ENCODE measurements at places on chromosomes 4 and X. TPM values are rescaled to one million over a fixed set of nuclear protein-coding genes. Genes with fewer than 3 reads are reported as not detected.
A peak's percentile ranks its signal among the peaks of the same experiment; 100 is the strongest.

DNA sequence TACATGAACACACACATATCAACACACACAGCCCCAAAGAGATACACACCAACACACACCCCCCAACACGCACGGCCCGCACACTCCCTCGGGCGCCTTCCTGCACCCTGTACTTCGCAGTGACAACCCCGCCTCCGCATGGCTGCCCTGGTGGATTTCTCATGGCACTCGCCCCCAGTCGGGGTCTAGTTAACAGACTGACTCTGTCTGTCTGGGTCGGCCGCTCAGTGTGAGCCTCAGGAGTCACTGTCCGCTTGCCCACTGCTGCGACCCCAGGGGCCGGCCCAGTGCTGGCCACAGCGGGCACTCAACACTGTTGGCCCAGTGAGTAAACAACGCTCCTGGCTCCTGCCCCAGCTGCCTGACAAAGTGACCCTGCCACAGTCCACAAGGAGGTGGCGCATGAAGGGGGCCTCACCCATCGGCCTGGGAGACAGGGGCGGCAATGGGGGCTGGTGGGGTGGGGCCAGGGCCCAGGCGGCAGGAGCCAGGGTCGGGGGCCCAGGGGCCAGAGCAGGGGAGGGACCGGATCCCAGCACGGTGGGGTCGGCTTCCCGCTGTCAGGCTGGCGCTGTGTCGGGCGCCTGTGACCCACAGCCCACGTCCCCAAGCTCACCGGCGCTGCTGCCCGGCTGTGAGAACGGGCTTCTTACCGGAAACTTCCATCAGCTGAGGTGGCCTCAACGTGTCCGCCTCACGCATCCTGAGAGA, 40.2 kb upstream of the MAN2B2 start:
- no peak for DNase-seq
- no peaks in the 10 kb centered on the region for H3K4me1 ChIP-seq
- H3K27me3 ChIP-seq = no peaks in the 10 kb centered on the region

GRCh38 chr4:53365121-53365485, 758 bp downstream of the SCFD2 start:
- H3K36me3 ChIP-seq = peaks cover 14% of the 10 kb centered on the region
- H3K4me3 ChIP-seq = peak overlapping the region; percentile 98
- peaks cover 5% of the 10 kb centered on the region for H3K27me3 ChIP-seq
- peaks cover 41% of the 10 kb centered on the region for H3K4me1 ChIP-seq
- DNase-seq = no peak

DNA sequence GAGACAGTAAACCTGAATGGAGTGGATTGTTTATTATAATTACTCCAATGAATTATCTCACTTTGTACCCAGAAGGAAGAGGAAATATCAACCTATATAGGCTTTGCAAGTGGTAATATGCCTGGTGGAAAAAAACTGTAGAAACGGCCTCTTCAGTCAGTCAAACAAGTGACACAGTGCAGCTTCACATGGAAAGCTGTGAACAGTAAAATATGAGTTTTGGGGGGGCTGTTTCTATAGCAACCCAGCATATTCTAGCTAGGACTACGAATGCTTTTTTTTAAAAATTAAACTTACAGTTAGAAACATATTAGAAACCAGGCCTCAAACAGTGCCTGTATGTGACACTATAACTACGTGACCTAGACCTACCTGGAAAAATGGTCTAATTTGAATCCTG, 150.1 kb downstream of the PPP1R2C start:
- no peak for DNase-seq
- H3K4me1 ChIP-seq = no peaks in the 10 kb centered on the region
- H3K27ac ChIP-seq = no peak overlapping the region
- no peak overlapping the region for H3K4me3 ChIP-seq
- no peaks in the 10 kb centered on the region for H3K36me3 ChIP-seq
- H3K27me3 ChIP-seq = no peaks in the 10 kb centered on the region

GRCh38 chr4:129929984-129930383, 834.0 kb downstream of the C4orf33 start:
- no peak overlapping the region for H3K27ac ChIP-seq
- no peaks in the 10 kb centered on the region for H3K36me3 ChIP-seq
- no peak for DNase-seq
- H3K4me3 ChIP-seq = no peak overlapping the region

DNA sequence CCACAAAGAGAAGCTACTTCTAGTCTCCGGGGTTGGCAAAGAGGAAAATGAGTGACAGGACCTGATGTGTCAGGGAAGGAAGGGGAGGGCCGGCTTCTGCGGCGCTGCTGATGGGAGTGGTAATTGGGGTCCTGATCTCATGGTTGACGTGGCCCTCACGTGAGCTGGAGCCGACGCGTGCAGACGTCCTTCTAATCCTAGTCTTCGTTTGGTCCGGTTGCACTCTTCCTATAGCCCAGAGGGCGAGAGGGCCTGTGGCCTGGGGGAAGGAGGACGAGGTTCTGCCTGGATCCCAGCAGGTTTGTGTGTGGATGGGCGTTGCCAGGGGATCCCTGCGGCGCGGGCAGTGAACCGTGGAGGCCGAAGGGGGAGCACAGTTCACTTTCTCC, at the start of gene ARMCX1:
Gene ARMCX1, plus strand, starts transcription at position 186 of the 389 bp plus-strand sequence. CDS start 2,384 bp downstream, outside the sequence.
- no peaks in the 10 kb centered on the region for H3K36me3 ChIP-seq
- peak within 1 kb of the TSS; percentile 54 for H3K4me3 ChIP-seq
- H3K27me3 ChIP-seq = peaks cover 4% of the 10 kb centered on the region
- H3K4me1 ChIP-seq = no peaks in the 10 kb centered on the region
- H3K27ac ChIP-seq = no peak within 1 kb of the TSS
- DNase-seq = no peak

GRCh38 chr4:647481-647880, 22.1 kb downstream of the PDE6B start:
- DNase-seq = no peak
- H3K27ac ChIP-seq = no peak overlapping the region
- no peaks in the 10 kb centered on the region for H3K36me3 ChIP-seq
- H3K27me3 ChIP-seq = peaks cover 3% of the 10 kb centered on the region
- no peak overlapping the region for H3K4me3 ChIP-seq
- H3K4me1 ChIP-seq = no peaks in the 10 kb centered on the region

- peaks cover 5% of the 10 kb centered on the region for H3K27me3 ChIP-seq
- peak overlapping the region; percentile 14 for H3K27ac ChIP-seq
- peaks cover 33% of the 10 kb centered on the region for H3K4me1 ChIP-seq
- DNase-seq = peak; percentile 41
These were observed 76.0 kb downstream of the NAT8L start for GRCh38 chr4:2135083-2135482.

DNA sequence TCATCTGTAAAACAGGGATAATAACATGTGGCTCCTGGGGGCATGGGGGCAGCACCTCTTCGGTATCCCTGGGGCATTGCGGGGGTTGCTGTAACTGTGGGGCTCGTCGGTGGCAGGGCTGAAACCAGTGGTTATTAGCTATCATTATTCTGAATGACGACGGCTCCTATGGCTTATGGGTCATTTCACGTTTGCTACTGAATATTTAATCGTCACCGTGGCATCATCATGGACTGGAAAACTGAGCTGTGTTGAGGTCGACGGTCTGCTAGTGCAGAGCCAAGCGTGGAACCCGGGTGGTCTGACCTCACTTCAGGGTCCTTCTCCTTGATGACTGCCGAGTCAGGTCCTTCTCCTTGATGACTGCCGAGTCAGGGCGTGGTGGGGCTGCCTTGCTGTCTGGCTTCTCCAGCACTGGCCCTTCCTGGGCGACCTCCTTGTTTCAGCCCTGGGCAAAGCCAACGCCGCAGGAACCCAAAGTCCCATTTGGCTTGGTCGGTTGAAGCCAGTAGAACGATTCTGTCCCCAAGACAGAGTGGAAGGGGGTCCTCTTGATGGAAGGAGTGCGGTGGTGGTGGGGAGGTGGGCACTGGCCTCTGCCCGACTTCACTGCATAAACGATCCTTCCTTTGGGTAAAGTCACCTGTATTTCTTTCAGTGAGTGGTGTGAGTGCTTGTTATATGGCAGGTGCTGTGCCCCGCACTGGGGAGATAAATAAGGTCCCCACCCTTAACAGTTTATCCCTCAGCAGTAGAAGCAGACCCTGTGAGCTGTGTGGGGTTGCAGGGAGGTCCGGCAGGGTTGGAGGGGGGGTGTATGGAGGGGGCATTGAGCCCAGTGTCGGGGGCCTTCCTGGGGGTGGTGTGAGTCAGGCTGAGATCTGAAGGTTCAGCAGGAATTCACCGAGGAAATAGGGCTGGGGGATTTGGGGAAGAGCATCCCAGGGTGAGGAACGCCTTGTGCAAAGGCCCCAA, 40.8 kb downstream of the PSAPL1 start:
- H3K4me1 ChIP-seq = no peaks in the 10 kb centered on the region
- H3K4me3 ChIP-seq = no peak overlapping the region
- H3K27me3 ChIP-seq = peaks cover 4% of the 10 kb centered on the region
- H3K27ac ChIP-seq = no peak overlapping the region
- no peak for DNase-seq

GRCh38 chr4:75251547-75251946, 262.7 kb downstream of the RCHY1 start:
- no peak overlapping the region for H3K27ac ChIP-seq
- H3K4me1 ChIP-seq = no peaks in the 10 kb centered on the region
- H3K4me3 ChIP-seq = no peak overlapping the region
- no peak for DNase-seq

DNA sequence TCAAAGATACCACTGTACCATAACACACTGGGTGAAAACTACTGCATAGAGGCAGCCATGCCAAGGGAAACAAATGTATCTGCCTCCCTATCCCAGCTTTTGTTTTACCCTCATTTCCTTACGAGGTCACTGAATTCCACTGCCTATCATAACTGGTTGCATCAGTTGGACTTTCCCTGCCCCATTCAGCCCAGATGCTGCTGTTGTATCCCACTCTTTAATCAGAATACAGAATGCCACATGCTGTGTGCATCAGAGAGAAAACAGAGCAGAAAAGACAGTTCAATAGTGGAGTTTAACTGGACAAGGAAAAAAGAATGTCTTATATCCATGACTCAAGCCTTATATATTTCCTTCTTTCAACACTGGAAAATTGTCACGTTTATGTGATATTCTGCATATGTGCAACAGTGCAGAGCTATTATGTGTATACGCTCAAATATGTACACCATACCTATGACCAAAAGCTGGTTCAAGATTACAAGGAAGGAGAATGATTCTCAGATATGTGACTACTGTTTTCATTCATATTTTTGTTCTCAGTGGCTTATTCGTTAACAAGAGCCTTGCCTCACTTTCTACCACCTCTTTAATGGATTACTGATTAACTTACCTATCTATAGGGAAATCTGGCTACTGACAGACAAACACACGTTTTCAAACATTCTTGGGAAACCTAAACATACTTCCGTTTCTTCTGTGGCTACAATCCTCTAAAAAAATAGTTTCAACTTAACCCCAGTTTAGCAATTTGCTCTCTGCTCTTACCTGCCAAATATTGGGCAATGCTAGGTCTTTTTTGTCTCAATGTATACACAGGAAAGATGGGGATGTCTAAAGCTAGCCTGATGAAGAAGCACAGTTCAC, 378.9 kb downstream of the SMARCA1 start:
- H3K27me3 ChIP-seq = no peaks in the 10 kb centered on the region
- H3K4me3 ChIP-seq = no peak overlapping the region
- DNase-seq = no peak
- H3K36me3 ChIP-seq = no peaks in the 10 kb centered on the region
- H3K4me1 ChIP-seq = no peaks in the 10 kb centered on the region
- no peak overlapping the region for H3K27ac ChIP-seq

GRCh38 chr4:139265654-139266053, 14.4 kb downstream of the MGARP start:
- no peak overlapping the region for H3K4me3 ChIP-seq
- DNase-seq = no peak
- no peak overlapping the region for H3K27ac ChIP-seq
- peaks cover 22% of the 10 kb centered on the region for H3K27me3 ChIP-seq
- H3K4me1 ChIP-seq = peaks cover 21% of the 10 kb centered on the region

DNA sequence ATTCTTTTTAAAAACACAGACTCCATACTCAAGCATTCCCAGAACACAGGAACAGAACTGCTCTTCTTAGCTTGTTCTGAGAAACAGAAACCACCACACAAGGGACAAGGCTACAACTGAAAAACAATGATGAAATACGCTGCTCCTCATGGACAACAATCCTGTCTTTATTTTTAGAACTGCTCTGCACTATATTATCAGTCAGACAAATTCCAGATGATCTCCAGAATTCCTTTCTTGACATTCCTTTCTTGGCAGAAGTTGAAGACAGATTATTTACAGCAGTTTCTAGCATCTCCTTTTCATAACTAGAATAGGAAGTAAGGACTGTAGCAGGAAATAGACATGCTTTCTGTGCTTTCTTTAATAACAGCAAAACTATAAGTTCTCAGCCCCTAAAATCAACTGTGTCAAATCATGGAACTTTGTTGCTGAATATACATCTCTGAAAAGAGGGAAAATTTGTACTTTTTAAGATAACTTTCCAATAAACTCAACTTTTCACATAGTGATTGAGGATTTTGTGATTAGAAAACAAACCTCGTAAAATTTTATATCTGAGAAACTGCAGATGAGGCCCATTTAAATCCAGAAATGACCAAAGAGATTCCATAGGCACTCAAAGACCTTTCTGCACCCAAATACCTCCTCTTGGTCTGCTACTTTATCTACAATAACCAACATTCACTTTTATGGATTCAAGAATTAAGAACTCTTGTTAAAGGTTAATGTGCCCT, 35.9 kb downstream of the ANTXR2 start:
- H3K27ac ChIP-seq = peak overlapping the region; percentile 93
- no peak for DNase-seq
- no peaks in the 10 kb centered on the region for H3K27me3 ChIP-seq
- H3K36me3 ChIP-seq = peaks cover 39% of the 10 kb centered on the region
- peak overlapping the region; percentile 71 for H3K4me3 ChIP-seq
- peaks cover 48% of the 10 kb centered on the region for H3K4me1 ChIP-seq

GRCh38 chr4:166531703-166532102, 658.7 kb downstream of the TLL1 start:
- no peaks in the 10 kb centered on the region for H3K27me3 ChIP-seq
- DNase-seq = no peak
- no peak overlapping the region for H3K4me3 ChIP-seq
- H3K27ac ChIP-seq = no peak overlapping the region

DNA sequence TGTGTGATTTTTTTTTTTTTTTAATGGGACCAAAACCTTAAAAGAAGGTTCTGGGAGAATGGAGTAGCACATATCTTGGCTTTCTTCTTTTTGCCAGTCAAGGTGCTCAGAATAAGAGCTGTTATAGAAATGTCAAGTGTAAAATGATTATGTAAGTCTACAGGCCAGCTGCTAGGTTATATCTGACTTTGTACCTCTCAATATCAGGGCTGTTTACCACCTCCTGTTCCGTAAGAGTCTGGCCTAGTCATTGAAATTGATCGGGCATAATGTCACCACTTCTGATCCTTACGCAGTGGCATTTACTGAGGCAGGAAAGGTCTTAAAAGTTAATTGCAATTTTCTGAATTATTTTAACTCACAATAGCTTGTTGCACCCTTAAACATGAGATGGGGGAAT, 41.1 kb downstream of the LIMCH1 start:
- H3K27me3 ChIP-seq = no peaks in the 10 kb centered on the region
- DNase-seq = no peak
- H3K4me3 ChIP-seq = no peak overlapping the region
- no peaks in the 10 kb centered on the region for H3K36me3 ChIP-seq

GRCh38 chr4:6368096-6368495, 98.4 kb downstream of the WFS1 start:
- no peaks in the 10 kb centered on the region for H3K4me1 ChIP-seq
- H3K27me3 ChIP-seq = peaks cover 2% of the 10 kb centered on the region
- H3K27ac ChIP-seq = no peak overlapping the region
- H3K4me3 ChIP-seq = no peak overlapping the region

Gene TNMD
- total RNA-seq = not detected

Gene DDX60
- total RNA-seq = 10.6 TPM

Gene MAGEB17
- not detected for total RNA-seq

Gene LANCL3
- 0.49 TPM for total RNA-seq

Gene SLC16A2
- 0.08 TPM for total RNA-seq

Gene COL25A1
- total RNA-seq = not detected
